Tibial nerve (tissue), 4 donors: ENCODE measurements at places on chromosomes 4 and X.

DNA sequence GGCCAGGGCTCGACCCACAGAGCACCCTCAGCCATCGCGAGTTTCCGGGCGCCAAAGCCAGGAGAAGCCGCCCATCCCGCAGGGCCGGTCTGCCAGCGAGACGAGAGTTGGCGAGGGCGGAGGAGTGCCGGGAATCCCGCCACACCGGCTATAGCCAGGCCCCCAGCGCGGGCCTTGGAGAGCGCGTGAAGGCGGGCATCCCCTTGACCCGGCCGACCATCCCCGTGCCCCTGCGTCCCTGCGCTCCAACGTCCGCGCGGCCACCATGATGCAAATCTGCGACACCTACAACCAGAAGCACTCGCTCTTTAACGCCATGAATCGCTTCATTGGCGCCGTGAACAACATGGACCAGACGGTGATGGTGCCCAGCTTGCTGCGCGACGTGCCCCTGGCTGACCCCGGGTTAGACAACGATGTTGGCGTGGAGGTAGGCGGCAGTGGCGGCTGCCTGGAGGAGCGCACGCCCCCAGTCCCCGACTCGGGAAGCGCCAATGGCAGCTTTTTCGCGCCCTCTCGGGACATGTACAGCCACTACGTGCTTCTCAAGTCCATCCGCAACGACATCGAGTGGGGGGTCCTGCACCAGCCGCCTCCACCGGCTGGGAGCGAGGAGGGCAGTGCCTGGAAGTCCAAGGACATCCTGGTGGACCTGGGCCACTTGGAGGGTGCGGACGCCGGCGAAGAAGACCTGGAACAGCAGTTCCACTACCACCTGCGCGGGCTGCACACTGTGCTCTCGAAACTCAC lies 3.6 kb downstream of the MID1IP1 start:
- H3K4me3 ChIP-seq, result peak overlapping the region; percentile 42
- no peak for DNase-seq

- no peaks in the 10 kb centered on the region for H3K4me1 ChIP-seq
- H3K27me3 ChIP-seq, result no peaks in the 10 kb centered on the region
- DNase-seq, result no peak
These were observed 60.1 kb downstream of the LDB2 start for GRCh38 chr4:16838226-16838875.

DNA sequence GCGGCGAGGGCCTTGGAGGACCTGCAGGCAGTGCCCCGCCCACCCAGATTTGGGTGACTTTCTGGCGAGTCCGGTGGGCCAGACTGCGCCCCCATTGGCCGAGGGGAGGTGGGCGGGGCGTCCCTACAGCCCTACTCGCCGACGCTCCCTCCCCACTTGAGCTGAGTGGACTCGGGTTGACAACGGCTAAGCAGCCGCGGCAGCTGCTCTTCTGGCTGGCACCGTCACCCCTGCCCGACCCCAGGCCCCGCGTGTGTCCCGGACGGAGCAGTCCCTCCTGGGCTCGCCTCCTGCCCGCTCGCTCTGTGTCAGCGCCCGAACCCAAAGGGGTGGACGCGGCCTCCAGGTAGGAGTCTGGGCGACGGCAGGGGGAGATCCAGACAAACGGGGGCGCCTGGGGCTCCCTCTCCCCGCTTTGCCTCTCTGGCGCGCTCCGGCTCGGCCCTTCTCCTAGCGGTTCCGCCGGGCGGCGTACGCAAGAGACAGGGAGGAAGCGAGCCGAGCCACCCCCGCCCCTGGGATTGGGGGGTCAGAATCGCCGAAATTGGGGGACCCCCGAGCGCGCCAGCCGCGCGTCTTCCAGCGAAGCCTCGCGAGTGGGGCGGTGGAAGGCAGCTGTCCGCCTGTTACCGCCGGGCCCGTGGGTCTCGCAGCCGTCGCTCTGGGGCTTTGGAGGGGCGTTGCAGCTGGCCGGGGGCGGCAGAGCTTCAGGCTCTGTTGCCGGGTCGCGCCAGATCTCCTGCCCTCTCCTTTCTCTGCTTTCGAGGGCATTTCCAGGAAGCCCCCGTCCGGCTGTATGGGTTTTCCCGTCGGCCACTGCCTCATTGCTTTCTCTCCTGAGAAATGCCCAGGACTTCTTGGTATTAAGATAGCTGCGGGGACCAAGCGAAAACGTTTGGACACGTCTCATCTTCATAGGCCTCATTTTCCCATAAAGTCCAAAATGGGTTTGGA lies 46.3 kb downstream of the STARD8 start:
- no peaks in the 10 kb centered on the region for H3K36me3 ChIP-seq
- DNase-seq, result peak; percentile 45
- H3K4me1 ChIP-seq, result no peaks in the 10 kb centered on the region

- DNase-seq, result no peak
- no peaks in the 10 kb centered on the region for H3K36me3 ChIP-seq
- H3K4me1 ChIP-seq, result peaks cover 8% of the 10 kb centered on the region
- no peak overlapping the region for H3K27ac ChIP-seq
- H3K27me3 ChIP-seq, result no peaks in the 10 kb centered on the region
- H3K4me3 ChIP-seq, result no peak overlapping the region
These were observed 25.8 kb downstream of the RGS12 start for GRCh38 chr4:3318561-3319021.

- H3K4me3 ChIP-seq, result no peak overlapping the region
- H3K27ac ChIP-seq, result no peak overlapping the region
- H3K36me3 ChIP-seq, result no peaks in the 10 kb centered on the region
- no peaks in the 10 kb centered on the region for H3K27me3 ChIP-seq
- no peaks in the 10 kb centered on the region for H3K4me1 ChIP-seq
These were observed 12.0 kb upstream of the CD38 start for GRCh38 chr4:15765910-15766697.

DNA sequence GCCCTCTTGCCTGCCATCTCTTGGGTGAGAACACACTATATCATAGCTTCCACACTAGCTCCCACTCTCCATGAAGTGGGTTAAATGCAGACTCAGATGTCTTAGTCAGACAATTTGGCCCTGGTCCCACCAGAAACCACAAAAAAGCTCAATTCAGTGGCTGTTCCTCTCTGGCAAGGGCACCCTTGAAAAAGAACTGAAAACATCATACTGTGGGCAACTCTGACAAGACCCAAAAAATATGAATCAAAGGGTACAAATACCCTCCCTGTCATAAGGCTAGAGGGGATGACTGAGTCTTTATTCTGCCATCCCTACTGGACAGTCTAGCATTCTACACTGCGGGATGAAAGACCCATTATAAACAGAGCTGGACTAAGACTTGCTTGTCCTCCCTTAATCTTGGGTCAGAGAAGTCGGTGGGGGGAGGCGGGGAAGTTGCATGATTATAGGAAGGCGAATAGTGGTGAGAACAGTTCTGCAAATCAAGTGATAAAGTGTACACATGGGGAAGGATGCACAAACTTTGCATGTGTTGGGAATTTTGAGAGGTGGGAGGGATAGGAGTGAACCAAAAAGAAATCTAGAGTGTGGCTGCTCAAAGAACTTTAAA lies 172.1 kb downstream of the OPHN1 start:
- H3K4me1 ChIP-seq, result no peaks in the 10 kb centered on the region
- no peaks in the 10 kb centered on the region for H3K27me3 ChIP-seq
- H3K27ac ChIP-seq, result no peak overlapping the region
- H3K4me3 ChIP-seq, result no peak overlapping the region

GRCh38 chrX:47690175-47690574 lies 31.2 kb upstream of the UXT start:
- H3K27me3 ChIP-seq, result no peaks in the 10 kb centered on the region
- no peaks in the 10 kb centered on the region for H3K36me3 ChIP-seq
- H3K27ac ChIP-seq, result no peak overlapping the region
- DNase-seq, result no peak
- H3K4me3 ChIP-seq, result no peak overlapping the region

- H3K4me1 ChIP-seq, result no peaks in the 10 kb centered on the region
- H3K4me3 ChIP-seq, result no peak overlapping the region
These were observed 82.1 kb downstream of the FIP1L1 start for GRCh38 chr4:53459548-53459947.

DNA sequence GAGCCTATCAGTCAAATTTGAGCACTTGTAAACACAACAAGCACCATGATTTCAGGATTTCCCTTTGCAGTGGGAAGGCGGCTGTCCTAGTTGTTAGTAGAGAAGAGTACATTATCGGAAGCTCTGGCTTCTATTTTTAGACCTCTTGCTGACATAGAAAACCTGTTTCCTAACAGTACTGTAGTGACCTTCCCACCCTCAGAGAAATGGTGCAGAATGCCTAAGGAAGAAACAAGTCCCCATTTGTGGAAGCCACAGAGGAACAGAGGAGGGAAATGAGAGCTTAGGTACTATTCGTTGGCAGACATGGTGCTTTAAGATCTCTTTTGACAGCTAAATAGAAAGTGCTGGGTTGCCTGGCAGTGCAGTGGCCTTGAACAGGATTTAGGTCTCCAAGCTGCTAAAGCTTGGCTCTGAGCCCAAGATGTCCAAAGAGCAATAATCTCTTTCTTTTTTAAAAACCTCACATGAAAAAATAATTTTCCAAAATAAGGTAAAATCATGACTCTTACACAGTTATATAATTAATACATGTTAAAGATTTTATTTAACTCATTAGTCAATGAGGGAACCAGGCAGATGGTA lies 24.9 kb downstream of the GLRA2 start:
- no peak for DNase-seq
- peaks cover 6% of the 10 kb centered on the region for H3K27me3 ChIP-seq
- H3K27ac ChIP-seq, result no peak overlapping the region
- H3K36me3 ChIP-seq, result no peaks in the 10 kb centered on the region

GRCh38 chr4:169417629-169418282 lies 147.0 kb upstream of the SH3RF1 start:
- no peak overlapping the region for H3K4me3 ChIP-seq
- H3K36me3 ChIP-seq, result peaks cover 43% of the 10 kb centered on the region
- no peak for DNase-seq
- no peaks in the 10 kb centered on the region for H3K4me1 ChIP-seq
- no peaks in the 10 kb centered on the region for H3K27me3 ChIP-seq

DNA sequence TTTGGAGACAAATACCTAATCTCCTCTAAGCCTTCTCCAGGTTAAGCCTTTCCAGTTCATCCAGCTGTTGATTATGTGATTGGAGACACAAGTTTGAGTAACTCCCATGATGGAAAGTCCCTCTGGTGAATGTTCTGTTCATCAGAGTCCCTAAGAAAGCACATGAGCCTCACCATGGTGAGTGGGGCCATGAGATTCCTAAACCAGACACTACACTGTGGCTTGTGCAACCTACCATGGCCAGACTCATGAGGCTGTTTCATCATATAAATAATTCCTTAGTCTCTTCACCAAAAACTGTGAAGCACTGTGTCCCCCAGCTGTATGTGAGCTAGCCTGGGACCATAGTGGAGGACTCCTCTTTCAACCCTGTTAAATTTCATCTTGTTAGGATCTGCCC lies 14.4 kb downstream of the PKD2 start:
- no peaks in the 10 kb centered on the region for H3K27me3 ChIP-seq
- H3K4me1 ChIP-seq, result peaks cover 19% of the 10 kb centered on the region
- no peak overlapping the region for H3K4me3 ChIP-seq

- H3K27ac ChIP-seq, result no peak overlapping the region
- no peaks in the 10 kb centered on the region for H3K36me3 ChIP-seq
- H3K27me3 ChIP-seq, result no peaks in the 10 kb centered on the region
These were observed 115.7 kb upstream of the GATB start for GRCh38 chr4:151876381-151876988.

GRCh38 chrX:38192007-38192810 lies 28.5 kb downstream of the SRPX start:
- no peak overlapping the region for H3K4me3 ChIP-seq
- H3K27me3 ChIP-seq, result peaks cover 5% of the 10 kb centered on the region
- H3K36me3 ChIP-seq, result no peaks in the 10 kb centered on the region
- no peak for DNase-seq
- H3K4me1 ChIP-seq, result no peaks in the 10 kb centered on the region

DNA sequence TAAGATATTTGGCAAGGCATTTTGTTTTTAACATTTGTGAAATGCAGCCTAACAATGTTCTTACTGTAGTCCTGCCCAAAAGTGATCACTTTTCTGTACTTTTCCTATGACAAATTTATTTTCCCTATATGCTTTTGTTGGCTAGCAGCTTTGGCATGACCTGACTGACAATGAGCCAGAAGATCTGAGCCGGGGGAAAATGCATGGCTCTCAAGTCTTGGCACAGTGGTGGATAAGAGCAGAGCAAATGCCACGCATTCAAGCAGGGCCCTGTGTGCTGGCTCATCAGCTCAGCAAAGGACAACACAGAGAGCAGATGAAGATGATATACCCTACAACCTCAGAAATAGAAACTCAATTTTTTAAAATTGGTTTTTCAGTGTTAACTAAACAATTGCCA lies 187.3 kb downstream of the ANAPC10 start:
- no peak overlapping the region for H3K27ac ChIP-seq
- no peaks in the 10 kb centered on the region for H3K27me3 ChIP-seq
- no peaks in the 10 kb centered on the region for H3K36me3 ChIP-seq
- H3K4me1 ChIP-seq, result peaks cover 4% of the 10 kb centered on the region
- no peak for DNase-seq

- no peaks in the 10 kb centered on the region for H3K4me1 ChIP-seq
- H3K27ac ChIP-seq, result no peak overlapping the region
- no peaks in the 10 kb centered on the region for H3K36me3 ChIP-seq
- H3K4me3 ChIP-seq, result no peak overlapping the region
These were observed 174.8 kb upstream of the GLRA2 start for GRCh38 chrX:14354521-14354920.
